Motor neuron (in vitro differentiated cells): ENCODE measurements at places on chromosomes 2 and 18.

DNA sequence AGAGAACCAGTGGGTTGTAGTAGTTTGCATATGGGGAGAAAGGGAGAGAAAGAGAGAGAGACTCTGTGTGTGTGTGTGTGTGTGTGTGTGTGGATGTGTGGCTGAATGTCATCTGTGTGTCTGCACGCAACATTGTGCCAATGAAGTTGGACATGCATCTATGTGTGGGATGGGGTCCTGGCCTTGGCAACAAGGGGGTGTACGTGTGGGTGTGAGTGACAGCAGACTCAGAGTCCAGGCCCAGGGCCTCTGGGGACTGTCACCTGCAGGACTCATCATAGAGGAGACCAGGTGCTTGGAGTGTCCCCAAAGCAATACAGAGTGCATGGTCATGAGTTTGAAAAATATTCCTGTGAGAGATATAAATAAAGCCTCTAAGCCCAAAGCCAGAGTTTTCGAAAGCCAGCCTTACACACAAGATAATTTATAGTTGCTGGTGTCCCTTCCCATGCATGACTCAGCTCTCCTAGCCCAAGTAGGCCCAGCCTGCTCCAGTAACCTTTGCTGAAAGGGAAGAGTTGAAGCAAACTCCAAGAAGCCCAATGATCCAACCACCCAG, 59.9 kb downstream of the TNP1 start:
- ATAC-seq = peak; percentile 90

DNA sequence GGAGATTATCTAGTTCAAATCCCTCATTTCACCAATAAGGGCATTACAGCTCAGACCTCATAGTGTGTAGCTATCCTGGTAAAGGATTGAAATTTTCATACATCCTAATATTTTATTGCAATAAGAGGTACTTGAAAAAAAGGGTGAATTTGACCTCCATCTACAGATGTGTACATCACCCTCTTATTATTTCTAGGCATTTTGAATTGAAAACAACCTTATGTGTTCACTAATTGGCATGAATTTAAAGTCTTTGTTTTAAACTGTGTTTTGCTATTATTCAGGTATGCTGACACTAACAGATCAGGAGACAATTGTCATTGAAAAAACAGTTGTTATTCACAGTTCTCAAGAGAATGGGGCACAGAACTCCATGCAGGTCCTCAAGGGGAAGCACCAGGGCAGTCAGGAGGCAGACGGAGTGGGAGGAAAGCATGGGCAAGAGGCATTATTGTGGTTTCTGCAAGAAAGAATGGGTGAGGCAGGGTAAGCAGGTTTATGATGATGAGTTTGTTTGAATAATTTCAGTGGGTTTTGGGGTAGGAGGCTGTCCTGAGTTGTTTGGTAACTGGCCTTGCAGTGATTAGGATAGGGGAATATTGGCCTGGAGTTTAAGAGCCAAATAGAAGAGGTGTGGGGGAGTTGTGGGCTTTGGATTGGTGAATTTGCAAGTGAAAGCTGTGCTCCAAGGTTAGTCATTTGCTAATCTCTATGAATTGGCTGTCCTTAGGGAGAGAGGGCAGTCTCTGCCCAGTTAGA, 194.6 kb downstream of the GPD2 start:
- ATAC-seq = no peak

DNA sequence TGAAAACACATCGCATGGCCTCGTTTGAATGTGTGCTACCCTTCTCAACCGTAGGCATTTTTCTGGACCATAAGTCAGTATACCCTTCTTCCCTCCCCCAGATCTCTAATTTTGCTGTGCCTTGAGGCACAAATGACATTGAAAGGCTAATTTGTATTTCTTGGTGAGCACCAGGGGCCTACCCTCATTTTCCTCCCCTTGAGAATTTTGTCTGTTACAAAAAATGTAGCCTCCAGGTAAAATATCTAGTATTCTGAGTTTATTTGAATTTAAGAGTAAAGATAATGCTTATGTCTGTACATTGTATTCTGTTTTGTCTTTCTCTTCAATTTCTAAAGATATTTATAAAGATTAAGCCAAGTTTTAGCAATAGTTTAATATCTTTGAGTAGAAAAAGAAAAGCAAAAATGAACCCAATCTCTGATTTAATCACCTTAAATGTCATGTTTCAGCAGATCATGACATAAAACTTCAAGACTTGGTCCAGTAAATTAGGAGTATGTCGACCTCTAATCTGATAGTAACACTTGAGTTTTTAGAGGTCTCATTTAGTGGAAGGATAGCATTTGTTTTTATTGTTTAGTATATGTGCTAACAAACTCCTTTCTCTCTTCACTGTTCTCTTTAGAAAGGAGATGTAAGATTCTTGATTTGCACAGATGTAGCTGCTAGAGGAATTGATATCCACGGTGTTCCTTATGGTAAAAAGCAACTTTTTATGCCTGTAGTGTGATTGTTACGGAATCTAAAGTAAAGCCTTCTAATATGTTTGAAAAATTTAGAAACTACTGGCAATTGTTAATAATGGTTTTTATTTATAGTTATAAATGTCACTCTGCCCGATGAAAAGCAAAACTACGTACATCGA, 36.4 kb downstream of the DDX1 start:
- no peak for ATAC-seq

DNA sequence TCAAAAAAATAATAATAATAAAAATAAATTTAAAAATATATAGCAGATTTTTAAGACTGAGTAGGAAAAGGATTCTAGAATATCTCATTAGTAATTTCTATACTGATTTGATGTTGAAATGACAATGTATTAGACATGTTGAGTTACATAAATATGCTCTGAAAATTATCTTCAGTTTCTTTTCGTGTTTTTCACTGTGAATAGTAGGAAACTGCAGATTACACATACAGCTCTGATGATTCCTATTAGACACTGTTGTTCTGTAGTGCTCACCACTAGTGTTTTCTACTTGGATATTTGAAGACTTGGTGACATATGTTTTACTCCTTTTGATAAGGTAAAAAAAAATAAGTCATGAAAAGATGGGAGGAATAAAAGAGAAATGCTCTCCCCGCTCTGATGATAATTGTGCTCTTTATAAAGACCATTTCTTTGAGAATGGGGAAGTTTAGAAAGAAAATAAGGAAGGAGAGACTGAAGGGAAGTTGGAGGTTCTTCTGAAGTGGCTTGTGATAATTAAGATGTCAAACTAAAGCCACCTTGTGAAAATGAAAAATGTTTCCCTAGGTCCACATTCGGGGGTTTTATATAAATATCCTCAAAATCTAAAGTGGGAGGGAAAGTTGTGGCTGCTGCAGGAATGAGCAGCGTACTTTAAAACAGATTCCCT, 52.9 kb downstream of the SLC9A2 start:
- ATAC-seq = no peak

GRCh38 chr2:144267239-144267638, 252.7 kb downstream of the ZEB2 start:
- no peak for ATAC-seq

- no peak for ATAC-seq
These were observed 36.4 kb upstream of the SLC1A4 start for GRCh38 chr2:64952511-64953482.
